IMR-90 (cell line): ENCODE measurements at places on chromosomes 13 and 19. TPM values are rescaled to one million over a fixed set of nuclear protein-coding genes. Genes with fewer than 3 reads are reported as not detected.

Gene KLK3
- not detected in 2 replicates for total RNA-seq

- peak; percentile 62 for DNase-seq
Measured at GRCh38 chr13:45209229-45209628, 8.4 kb upstream of the KCTD4 start.

Gene ERICH4
- not detected in 2 replicates for total RNA-seq

DNA sequence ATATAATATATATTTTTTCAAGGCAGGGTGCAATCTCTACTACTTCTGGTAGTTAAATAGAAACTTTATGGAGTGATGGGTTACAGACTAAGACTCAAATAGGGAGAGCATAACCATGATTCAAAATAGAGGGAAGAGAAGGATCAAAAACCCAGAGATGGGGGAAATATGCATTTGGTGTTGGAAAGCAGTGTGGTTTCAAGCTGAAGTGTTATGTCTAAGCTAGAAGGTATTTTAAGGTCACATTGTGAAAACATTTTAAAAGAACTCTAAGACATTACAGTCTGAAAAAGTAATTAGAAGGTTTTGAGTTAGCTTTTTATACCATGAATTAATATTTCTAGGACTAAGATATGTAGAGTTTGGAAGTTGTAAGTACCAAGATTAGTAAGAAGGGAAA lies 2741.4 kb downstream of the PCDH9 start:
- DNase-seq = peak; percentile 28

Gene C19orf18
- total RNA-seq = not detected in 2 replicates
